Daoy (cell line): ENCODE measurements at places on chromosomes 16 and 17. TPM values are rescaled to one million over a fixed set of nuclear protein-coding genes. Genes with fewer than 3 reads are reported as not detected.

- no peak for DNase-seq
These were observed 52.3 kb downstream of the CACNG1 start for GRCh38 chr17:67096609-67097008.

DNA sequence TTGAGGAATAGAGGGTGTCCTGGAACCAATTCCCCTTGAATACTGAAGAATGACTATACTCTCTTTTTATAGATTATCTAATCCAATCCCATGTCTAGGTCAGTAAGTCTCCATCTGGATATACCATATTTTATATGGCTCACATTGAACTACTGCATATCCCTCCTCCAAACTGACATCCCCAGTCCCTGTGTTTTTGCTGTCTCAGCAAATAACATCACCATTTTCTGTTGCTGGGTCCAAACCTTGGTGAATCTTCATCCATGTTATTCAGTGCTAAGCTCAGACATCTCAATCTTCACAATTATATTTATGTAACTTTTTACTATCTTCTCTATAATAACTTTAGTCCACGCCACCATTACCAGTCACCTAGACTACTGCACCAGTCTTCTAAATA, 269.6 kb upstream of the CNTNAP4 start:
- no peak for DNase-seq

- DNase-seq = peak; percentile 98
These were observed 1.5 kb downstream of the TNFRSF12A start for GRCh38 chr16:3021449-3022207.

FADS6 gene
- total RNA-seq = not detected in 2 replicates

DLX4 gene
- 0.11 TPM in 1 of 2 replicates, not detected in the other for total RNA-seq

MAP1LC3B gene
- 6.6 and 10.9 TPM in 2 replicates for total RNA-seq

SEZ6L2 gene
- total RNA-seq = 2.6 and 27.0 TPM in 2 replicates
